ENCODE measurements at places on chromosomes 16 and 17.

DNA sequence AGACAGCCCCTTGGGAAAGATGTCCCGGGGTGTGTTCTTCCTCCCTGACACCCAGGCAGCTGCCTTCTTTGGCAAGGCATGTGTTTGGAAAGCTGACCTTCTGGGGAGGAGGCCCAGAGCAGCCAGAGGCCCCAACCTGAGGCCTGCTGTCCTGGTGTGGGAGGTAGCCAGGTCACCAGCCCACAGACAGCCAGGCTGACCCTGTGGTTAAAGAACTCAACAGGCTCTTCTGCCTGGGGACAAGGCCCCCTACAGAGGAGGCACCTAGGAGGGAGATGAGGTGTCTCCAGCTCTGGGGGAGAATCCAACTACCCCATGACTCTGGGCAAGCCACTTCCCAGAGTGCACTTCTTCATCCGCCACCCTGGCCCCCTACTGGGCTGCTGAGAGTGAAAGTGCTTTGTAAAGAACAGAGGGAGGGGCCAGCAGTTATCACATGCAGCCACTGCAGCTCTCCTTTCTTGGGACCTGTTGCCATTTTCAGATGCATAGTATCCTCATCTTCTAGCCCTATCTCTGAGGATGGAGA, 13.1 kb upstream of the SREBF1 start:
- peak; percentile 63 for DNase-seq

- DNase-seq: no peak
Measured at GRCh38 chr16:50546125-50546524, 2.1 kb upstream of the NKD1 start.

- no peak for DNase-seq
Measured at GRCh38 chr17:2335726-2336214, 487 bp downstream of the TSR1 start.

- peak; percentile 41 for DNase-seq
Measured at GRCh38 chr16:56869513-56870275, 4.7 kb downstream of the SLC12A3 start.

DNA sequence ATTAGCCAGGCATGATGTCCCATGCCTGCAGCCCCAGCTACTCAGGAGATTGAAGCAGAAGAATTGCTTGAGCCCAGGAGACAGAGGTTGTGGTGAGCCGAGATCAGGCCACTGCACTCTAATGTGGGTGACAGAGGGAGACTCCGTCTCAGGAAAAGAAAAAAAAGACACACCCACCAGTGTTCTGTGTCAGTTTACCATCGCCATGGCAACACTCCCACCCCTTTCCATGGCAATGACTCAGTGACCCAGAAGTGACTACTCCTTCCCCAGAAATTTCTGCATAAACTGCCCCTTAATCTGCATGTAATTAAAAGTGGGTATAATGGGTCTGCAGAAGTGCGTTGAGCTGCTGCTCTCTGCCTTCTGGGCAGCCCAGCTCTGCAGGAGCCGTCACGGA, 4.0 kb upstream of the ZC3H18 start:
- DNase-seq: peak; percentile 79

- DNase-seq: no peak
Measured at GRCh38 chr17:51647826-51648225, 387.5 kb downstream of the UTP18 start.

GRCh38 chr17:68511671-68512246, 471 bp upstream of the PRKAR1A start:
- DNase-seq: peak; percentile 56

DNA sequence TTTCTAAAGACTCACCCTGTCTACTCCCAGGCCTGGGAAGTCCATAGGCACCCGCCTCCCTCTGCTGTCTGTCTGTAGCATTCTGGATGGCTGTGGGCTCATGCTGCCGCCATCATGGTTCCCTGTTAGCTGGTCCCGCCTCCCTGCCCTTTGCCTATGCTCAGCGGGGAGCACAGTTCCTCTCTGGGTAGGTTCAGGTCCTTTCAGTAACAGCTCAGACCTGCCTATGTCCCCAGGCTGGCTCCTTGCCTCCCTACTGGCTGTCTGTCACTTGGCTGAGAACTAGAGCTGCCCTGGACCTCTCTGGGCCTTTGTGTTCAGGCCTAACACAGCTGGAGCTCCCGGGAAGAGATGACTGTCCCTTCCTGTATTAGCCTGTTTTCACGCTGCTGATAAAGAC, 317.9 kb downstream of the SNX29 start:
- no peak for DNase-seq

DNA sequence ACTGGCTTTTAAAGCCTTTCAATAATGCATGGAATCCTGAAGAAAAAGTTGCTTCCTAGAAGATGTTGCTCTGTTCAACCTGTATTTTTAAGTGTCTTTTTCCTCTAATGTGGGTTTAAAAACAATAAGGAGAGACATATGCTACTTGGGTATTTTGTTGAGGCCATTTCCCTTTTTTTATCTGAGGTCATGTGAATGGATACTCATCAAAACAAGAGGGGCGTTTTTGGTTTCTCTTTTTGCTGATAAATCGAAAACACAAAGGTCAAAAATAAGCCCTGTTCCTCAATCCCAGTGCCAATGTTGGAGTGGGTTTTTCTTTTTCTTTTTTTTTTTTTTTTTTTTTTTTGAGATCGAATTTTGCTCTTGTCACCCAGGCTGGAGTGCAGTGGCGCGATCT, 468.0 kb upstream of the RBFOX1 start:
- DNase-seq: no peak

- no peak for DNase-seq
Measured at GRCh38 chr17:45828582-45829133, 16.0 kb upstream of the SPPL2C start.

- peak; percentile 64 for DNase-seq
Measured at GRCh38 chr17:10327640-10328039, 45.2 kb downstream of the MYH13 start.

- DNase-seq: no peak
Measured at GRCh38 chr17:48523010-48523409, 7.8 kb downstream of the HOXB1 start.

- DNase-seq: no peak
Measured at GRCh38 chr17:82232876-82233785, 4.3 kb downstream of the SLC16A3 start.

GRCh38 chr16:49488336-49488735, 114.7 kb downstream of the C16orf78 start:
- no peak for DNase-seq

- no peak for DNase-seq
Measured at GRCh38 chr17:81471818-81472456, 40.7 kb downstream of the ACTG1 start.

GRCh38 chr17:74785981-74786360, 9.8 kb upstream of the NAT9 start:
- DNase-seq: no peak

- DNase-seq: no peak
Measured at GRCh38 chr16:30903596-30903995, 7.2 kb downstream of the CTF1 start.

All from stimulated activated CD4-positive, alpha-beta T cell treated with anti-CD3 and anti-CD28 coated beads, Interleukin-4, amount 100 ng/mL, for 24 hours (primary cell).